ENCODE measurements at places on chromosomes 13 and 19. TPM values are rescaled to one million over a fixed set of nuclear protein-coding genes. Genes with fewer than 3 reads are reported as not detected.

Gene CCL25
- total RNA-seq: not detected

Gene RAB3D
- 15.7 TPM for total RNA-seq

Gene ARMC6
- total RNA-seq: 27.6 TPM

Gene CGB8
- total RNA-seq: not detected

Gene C2CD4C
- 2.7 TPM for total RNA-seq

Gene NLRP8
- not detected for total RNA-seq

Gene FCER2
- total RNA-seq: 0.90 TPM

Gene ZNF792
- total RNA-seq: 7.1 TPM

Gene KLK3
- total RNA-seq: not detected

- H3K27me3 ChIP-seq: no peaks in the 10 kb centered on the region
- peaks cover 11% of the 10 kb centered on the region for H3K4me1 ChIP-seq
- H3K36me3 ChIP-seq: no peaks in the 10 kb centered on the region
- no peak for DNase-seq
Measured at GRCh38 chr19:19113040-19113626, 25.1 kb downstream of the TMEM161A start.

GRCh38 chr19:948842-949496, 23.1 kb downstream of the ARID3A start:
- H3K4me1 ChIP-seq: peaks cover 6% of the 10 kb centered on the region
- no peaks in the 10 kb centered on the region for H3K27me3 ChIP-seq
- H3K4me3 ChIP-seq: no peak overlapping the region
- no peak overlapping the region for H3K27ac ChIP-seq
- H3K36me3 ChIP-seq: no peaks in the 10 kb centered on the region

GRCh38 chr13:77139306-77139705, 112.3 kb upstream of the FBXL3 start:
- peaks cover 62% of the 10 kb centered on the region for H3K36me3 ChIP-seq
- H3K27ac ChIP-seq: no peak overlapping the region
- no peak overlapping the region for H3K4me3 ChIP-seq
- no peaks in the 10 kb centered on the region for H3K4me1 ChIP-seq

DNA sequence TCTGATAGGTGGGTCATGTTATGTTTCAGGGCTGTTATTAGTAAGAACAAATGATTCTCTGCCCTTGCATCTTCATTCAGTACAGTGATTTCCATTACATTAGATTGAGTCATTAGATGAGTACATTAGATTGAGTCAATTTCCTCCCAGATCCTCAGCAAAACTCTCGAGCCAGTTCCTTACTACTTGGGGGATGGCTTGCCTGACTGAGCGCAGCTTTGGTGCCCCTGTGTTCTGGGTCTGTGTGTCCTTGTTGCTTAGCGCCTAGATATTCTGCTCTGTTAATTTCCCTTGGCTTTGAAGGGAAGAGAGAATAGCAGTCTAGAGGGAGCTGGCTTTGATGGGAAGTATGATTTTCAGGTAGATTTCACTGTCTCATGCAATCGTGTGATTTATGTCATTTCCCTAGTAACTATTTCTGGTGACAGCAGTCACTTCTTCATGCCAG, 19.1 kb upstream of the SCEL start:
- no peak overlapping the region for H3K27ac ChIP-seq
- DNase-seq: no peak
- no peaks in the 10 kb centered on the region for H3K4me1 ChIP-seq
- H3K27me3 ChIP-seq: no peaks in the 10 kb centered on the region

GRCh38 chr19:6241056-6241455, 38.7 kb downstream of the MLLT1 start:
- no peak for DNase-seq
- H3K27me3 ChIP-seq: no peaks in the 10 kb centered on the region
- peak overlapping the region; percentile 6 for H3K4me3 ChIP-seq

- H3K4me3 ChIP-seq: no peak overlapping the region
- H3K27me3 ChIP-seq: no peaks in the 10 kb centered on the region
- H3K27ac ChIP-seq: no peak overlapping the region
- no peak for DNase-seq
Measured at GRCh38 chr13:38981096-38981495, 9.5 kb downstream of the STOML3 start.

- no peaks in the 10 kb centered on the region for H3K36me3 ChIP-seq
- H3K27ac ChIP-seq: no peak overlapping the region
- H3K4me3 ChIP-seq: no peak overlapping the region
Measured at GRCh38 chr13:75740031-75740430, 103.9 kb downstream of the LMO7 start.

DNA sequence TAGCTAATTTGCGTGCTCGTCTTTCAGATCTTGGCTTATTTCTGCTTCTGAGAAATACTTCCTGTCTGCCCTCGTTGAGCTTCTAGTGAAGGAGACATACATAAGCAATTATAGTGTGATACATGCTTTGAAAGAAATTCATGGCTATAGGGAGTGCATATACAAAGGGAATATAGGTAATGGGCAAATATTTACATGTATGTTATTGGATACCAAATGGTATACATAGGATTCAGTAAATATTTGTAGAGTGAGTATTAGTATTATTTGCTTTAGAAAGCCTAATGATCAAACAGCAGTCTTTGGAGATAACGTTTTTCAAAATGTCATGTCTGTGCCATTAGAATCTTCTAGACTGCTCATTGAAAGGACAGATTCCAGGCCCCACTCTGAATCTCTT, 5.2 kb downstream of the BRCA2 start:
- H3K27me3 ChIP-seq: no peaks in the 10 kb centered on the region
- no peak for DNase-seq
- H3K27ac ChIP-seq: no peak overlapping the region
- H3K4me1 ChIP-seq: no peaks in the 10 kb centered on the region

DNA sequence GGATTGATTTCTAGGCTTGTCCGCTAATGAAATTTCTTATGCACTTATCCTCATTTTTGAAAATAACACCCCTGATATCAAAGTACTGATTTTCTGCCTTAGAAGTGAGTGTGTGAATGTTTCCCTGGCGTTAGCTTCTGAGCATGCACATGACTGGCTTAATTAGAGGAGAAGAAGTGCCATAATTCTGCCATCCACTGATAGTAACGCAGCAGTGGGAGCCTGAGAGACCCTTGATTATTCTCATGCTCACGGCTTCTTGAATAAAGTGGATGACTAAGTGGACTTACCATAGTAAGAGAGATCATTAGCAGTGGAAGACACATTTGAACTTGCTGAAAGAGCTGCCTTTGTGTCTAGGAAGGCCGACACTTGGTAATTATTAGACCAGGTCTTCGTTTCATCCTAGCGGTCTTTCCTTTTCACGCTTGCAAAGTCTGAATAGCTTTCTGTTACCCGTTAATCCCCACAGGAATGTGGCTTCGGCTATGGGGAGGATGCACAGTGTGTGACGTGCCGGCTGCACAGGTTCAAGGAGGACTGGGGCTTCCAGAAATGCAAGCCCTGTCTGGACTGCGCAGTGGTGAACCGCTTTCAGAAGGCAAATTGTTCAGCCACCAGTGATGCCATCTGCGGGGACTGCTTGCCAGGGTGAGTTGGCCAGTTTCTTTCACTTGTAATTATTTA, 45.3 kb downstream of the TNFRSF19 start:
- no peak overlapping the region for H3K27ac ChIP-seq
- no peaks in the 10 kb centered on the region for H3K36me3 ChIP-seq
- no peaks in the 10 kb centered on the region for H3K4me1 ChIP-seq
- no peak overlapping the region for H3K4me3 ChIP-seq

DNA sequence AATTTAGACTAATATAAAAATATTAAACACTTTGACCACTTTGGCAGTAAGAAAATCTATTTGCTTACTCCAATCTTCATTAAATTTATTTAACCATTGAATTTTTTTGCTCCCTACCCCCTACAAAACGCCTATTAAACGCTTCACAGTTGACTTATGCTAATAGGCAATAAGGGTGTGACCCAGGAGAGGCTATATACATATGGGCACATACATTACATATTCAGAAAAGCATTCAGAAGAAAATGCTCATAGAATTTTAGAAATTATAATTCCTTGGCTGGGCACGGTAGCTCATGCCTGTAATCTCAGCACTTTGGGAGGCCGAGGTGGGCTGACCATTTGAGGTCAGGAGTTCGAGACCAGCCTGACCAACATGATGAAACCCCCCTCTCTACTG, 95.6 kb upstream of the STARD13 start:
- H3K36me3 ChIP-seq: no peaks in the 10 kb centered on the region
- DNase-seq: no peak
- no peak overlapping the region for H3K4me3 ChIP-seq
- H3K4me1 ChIP-seq: no peaks in the 10 kb centered on the region

DNA sequence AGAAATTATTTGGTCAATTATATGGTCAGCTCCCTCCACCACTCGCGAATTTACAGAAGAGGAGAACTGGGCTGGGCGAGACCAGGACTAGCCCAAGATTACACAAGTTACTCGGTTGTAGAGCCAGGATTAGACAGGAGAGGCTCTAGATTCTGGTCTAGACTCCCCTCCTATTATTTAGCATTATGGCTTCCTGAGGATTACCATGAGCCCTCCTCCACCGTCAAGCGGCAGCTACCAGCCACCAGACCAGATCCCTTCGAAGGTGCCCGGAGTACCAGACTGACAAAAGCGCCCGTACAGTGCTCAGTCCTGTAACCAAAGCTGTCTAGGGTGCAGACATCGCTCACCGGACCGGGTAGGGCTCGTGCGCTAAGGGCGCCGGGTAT, 497 bp upstream of the MLNR start:
- no peaks in the 10 kb centered on the region for H3K4me1 ChIP-seq
- H3K27me3 ChIP-seq: no peaks in the 10 kb centered on the region
- no peak for DNase-seq
- no peaks in the 10 kb centered on the region for H3K36me3 ChIP-seq
- H3K4me3 ChIP-seq: peak overlapping the region; percentile 33

DNA sequence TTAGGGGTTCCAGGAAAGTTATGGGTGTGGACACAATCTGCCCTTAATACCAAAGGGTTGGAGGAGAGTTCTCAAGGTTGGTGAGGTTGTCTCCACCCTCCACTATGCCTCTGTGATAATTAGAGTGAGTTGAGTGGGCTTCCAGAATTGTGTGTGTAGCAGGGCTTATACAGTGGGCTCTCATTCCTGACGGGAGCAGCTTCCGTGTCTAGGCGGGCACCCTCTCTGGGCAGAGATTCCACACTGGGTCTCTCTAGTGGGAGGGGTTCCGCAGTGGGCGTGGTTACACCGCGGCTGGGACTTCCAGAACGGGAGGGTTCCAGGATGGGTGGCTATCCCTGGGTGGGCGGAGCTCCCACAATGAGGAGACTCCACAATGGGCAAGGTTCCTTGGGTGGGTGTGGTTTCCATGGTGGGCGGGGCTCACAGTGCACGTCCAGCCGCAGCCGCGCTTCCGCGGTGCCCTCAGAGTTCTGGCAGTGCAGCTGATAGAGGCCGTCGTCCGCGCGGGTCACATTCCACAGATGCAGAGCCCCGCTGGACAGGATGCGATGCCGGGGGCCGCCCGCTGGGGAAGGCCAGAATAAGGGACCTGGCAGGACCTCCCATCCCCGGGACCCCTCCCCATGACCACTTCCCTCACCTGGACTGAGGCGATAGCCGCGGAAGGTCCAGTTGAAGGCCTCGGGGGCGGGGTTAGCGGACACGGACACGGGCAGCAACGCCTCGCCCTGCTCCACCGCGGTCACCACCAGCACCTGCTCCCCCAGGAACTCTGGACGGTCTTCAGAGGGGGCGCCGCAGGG, 8.4 kb downstream of the NPHS1 start:
- H3K36me3 ChIP-seq: no peaks in the 10 kb centered on the region
- peaks cover 9% of the 10 kb centered on the region for H3K4me1 ChIP-seq
- peaks cover 59% of the 10 kb centered on the region for H3K27me3 ChIP-seq
- no peak for DNase-seq
- no peak overlapping the region for H3K4me3 ChIP-seq

GRCh38 chr13:61905054-61905453, 489.4 kb upstream of the PCDH20 start:
- no peaks in the 10 kb centered on the region for H3K36me3 ChIP-seq
- H3K27ac ChIP-seq: no peak overlapping the region
- H3K27me3 ChIP-seq: no peaks in the 10 kb centered on the region
- no peaks in the 10 kb centered on the region for H3K4me1 ChIP-seq
- H3K4me3 ChIP-seq: no peak overlapping the region

All from tibial nerve (tissue), 4 donors.